Glutamatergic neuron (in vitro differentiated cells): ENCODE measurements at places on chromosomes 4 and X. TPM values are rescaled to one million over a fixed set of nuclear protein-coding genes. Genes with fewer than 3 reads are reported as not detected.

- H3K4me1 ChIP-seq = peaks cover 14% of the 10 kb centered on the region
- H3K36me3 ChIP-seq = no peaks in the 10 kb centered on the region
- peaks cover 2% of the 10 kb centered on the region for H3K27me3 ChIP-seq
- H3K4me3 ChIP-seq = peak overlapping the region; percentile 97
- peak overlapping the region; percentile 86 for H3K27ac ChIP-seq
These were observed 982 bp downstream of the PDLIM5 start for GRCh38 chr4:94452476-94453371.

GRCh38 chrX:113457719-113458118, 617.1 kb upstream of the AMOT start:
- H3K27me3 ChIP-seq = no peaks in the 10 kb centered on the region
- H3K4me1 ChIP-seq = no peaks in the 10 kb centered on the region
- H3K4me3 ChIP-seq = no peak overlapping the region
- no peak for DNase-seq

- H3K27ac ChIP-seq = no peak overlapping the region
- DNase-seq = no peak
- H3K4me1 ChIP-seq = peaks cover 4% of the 10 kb centered on the region
- no peak overlapping the region for H3K4me3 ChIP-seq
- peaks cover 2% of the 10 kb centered on the region for H3K27me3 ChIP-seq
These were observed 61.1 kb downstream of the DCLK2 start for GRCh38 chr4:150139297-150139865.

Gene PJA1
- total RNA-seq = 54.9 TPM

GRCh38 chr4:11367371-11367770, 61.3 kb downstream of the HS3ST1 start:
- H3K36me3 ChIP-seq = peaks cover 7% of the 10 kb centered on the region
- peaks cover 4% of the 10 kb centered on the region for H3K27me3 ChIP-seq
- no peak overlapping the region for H3K4me3 ChIP-seq
- no peaks in the 10 kb centered on the region for H3K4me1 ChIP-seq
- DNase-seq = no peak

Gene DUSP21
- total RNA-seq = not detected

DNA sequence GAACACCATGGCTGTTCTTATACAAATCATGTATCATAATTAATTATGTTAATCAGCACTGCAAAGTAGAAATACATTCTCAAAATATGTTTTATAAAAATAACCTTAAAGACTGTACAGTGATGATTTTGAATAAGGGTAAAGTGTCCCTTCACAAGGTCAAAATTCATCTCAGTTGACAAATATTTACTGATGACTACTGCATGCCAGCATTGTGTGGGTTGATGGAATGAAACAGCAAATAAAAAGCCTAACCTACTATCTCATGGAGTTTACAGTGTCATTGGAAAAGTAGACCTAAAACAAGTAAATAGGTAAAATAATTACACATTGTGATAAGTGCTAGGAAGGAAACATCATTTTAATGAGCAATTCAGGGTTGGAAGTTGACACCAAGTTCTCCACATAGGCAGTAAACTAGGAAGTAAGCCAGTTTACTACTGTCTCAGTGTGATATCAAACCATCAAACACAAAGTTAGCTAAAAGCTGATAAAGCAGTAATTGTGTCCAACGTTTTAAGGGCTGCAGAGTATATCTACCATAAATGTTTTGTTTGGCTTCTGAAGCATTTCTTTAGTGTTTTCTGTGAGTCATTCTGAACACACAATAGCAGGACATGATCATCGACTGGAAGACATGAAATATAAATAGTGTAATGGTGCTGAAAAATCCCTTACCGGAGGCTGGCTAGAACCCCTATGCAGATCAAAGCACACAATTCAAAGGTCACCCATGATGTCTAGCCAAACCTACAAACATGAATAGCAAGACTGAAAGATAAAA, 221.8 kb downstream of the DACH2 start:
- no peaks in the 10 kb centered on the region for H3K36me3 ChIP-seq
- DNase-seq = no peak
- no peak overlapping the region for H3K4me3 ChIP-seq
- H3K27me3 ChIP-seq = no peaks in the 10 kb centered on the region
